Activated CD8-positive, alpha-beta memory T cell treated with anti-CD3 and anti-CD28 coated beads, Interleukin-2, amount 10 ng/mL, durations not matched to agents 7 days and 5 days (primary cell): ENCODE measurements at places on chromosomes 12 and 14. TPM values are rescaled to one million over a fixed set of nuclear protein-coding genes. Genes with fewer than 3 reads are reported as not detected.

- no peak overlapping the region for H3K27ac ChIP-seq
- H3K27me3 ChIP-seq = no peaks in the 10 kb centered on the region
- H3K4me1 ChIP-seq = no peaks in the 10 kb centered on the region
- no peak overlapping the region for H3K4me3 ChIP-seq
These were observed 406.9 kb upstream of the CLEC14A start for GRCh38 chr14:38662781-38663180.

DNA sequence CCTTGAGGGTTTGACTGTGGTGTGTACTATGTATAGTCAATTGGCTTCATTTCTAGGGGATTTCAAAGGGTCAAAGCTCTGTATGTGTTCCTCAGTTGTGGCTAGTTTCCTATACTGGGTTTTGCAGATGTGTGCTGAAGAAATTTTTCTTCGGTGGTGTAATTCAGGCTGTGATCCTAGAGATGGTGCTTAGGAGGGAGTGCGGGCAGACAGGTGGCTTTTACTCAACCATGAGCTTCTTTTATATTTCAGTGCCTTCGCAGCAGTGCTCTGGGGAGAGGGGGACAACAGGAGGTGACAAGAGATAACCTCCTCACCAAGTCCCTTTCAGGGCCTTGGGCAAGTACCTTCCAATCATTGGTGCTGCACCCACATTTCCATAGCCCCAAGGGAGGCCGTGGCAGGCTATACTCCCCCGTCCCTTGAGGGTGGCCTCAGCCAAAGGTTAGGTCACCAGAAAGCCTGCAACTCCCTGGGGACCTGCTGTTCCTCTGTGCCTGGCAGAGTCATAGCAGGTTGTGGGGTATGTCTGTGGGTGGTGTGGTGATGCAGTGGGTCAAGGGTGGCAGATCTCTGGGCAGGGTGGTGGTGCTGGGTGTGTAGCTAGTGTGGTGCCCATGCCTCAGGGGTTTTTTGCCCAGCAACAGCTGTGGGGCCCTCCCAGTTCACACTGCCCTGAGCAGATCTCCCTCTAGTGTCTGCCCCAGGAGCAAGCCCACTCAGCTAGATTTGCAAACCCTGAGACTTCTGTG, 37.0 kb upstream of the TMX1 start:
- DNase-seq = no peak
- no peaks in the 10 kb centered on the region for H3K36me3 ChIP-seq
- H3K4me1 ChIP-seq = no peaks in the 10 kb centered on the region
- H3K27ac ChIP-seq = no peak overlapping the region

The ZNF891 gene
- total RNA-seq = 2.3 TPM

The ADAM20 gene
- total RNA-seq = 0.53 TPM

The COX8C gene
- total RNA-seq = not detected

The PLEKHG7 gene
- total RNA-seq = not detected

The IQSEC3 gene
- 2.0 TPM for total RNA-seq

The GARIN6 gene
- not detected for total RNA-seq

DNA sequence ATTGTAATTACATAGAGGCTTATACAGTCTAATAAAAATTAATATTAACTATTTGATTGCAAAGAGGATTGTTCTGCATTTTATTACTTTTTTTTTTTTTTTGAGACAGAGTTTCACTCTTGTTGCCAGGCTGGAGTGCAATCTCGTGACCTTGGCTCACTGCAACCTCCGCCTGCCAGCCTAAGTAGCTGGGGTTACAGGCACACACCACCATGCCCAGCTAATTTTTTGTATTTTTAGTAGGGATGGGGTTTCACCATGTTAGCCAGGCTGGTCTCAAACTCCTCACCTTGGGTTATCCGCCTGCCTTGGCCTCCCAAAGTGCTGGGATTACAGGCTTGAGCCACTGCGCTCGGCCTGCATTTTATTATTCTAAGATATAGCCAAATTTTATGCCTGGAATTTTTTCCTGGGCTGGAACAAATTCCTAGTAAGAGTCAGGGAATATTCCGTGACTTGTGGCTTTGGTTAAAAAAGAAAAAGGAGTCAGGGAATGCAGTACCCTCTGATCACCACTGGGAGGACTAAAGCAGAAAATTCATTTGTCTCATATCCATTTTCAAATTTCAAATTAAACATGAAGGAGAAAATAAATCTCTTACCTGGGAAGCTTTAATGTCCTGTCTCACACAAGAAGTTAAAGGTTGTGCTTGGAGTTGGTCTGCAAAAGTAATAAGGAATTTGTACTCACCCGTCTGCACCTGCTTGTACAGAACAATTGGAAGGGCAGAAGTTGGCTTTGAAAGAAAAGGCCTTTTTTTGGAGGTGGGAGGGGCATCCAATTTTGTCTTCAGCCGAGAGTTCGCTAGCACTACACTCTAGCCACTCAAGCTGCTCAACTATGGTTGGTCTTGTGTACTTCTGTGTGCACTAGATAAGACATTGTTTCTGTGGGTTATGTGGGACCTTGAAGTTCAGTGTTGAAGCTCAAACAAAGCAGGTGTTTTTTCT, 8.7 kb downstream of the MARK3 start:
- H3K27me3 ChIP-seq = no peaks in the 10 kb centered on the region
- H3K4me3 ChIP-seq = no peak overlapping the region

DNA sequence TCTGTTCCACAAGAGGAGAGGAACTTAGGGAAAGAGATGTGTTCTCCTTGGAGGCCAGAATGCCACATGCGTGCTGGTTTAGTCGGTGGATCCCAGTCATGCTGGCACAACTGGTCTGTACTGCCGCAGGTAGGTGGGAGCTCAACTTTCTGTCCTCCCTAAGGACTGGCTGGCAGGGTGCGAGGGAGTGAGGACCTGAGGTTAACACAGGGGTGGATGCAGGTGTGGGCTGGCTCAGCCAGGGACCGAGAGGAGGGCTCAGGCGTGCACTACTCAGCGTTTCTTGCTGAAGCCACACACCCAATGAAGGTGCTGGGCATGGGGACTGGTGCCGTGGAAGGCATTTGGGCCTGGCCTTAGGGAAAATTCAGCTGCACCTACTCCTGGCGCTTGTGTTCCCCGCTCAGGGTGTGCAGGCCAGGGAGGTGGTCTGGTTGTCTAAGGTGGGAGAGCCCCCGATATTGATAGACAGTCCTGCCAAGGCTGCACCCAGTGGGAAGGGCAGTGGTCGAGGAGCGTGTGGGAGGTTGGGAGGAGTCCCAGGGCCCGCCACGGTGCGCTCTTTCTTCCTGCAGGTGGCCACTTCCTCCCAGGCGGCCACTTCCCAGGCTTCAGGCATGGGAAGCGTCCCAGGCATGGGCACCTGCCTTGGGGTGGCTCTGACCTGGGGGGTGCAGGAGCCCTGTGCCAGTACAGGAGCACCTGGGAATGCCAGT, 138.4 kb downstream of the ADGRD1 start:
- peak overlapping the region; percentile 0 for H3K4me3 ChIP-seq
- no peaks in the 10 kb centered on the region for H3K27me3 ChIP-seq
- H3K4me1 ChIP-seq = peaks cover 29% of the 10 kb centered on the region
- H3K27ac ChIP-seq = peak overlapping the region; percentile 40
- no peak for DNase-seq
- H3K36me3 ChIP-seq = no peaks in the 10 kb centered on the region

- H3K27ac ChIP-seq = no peak overlapping the region
- H3K36me3 ChIP-seq = no peaks in the 10 kb centered on the region
- no peaks in the 10 kb centered on the region for H3K4me1 ChIP-seq
- peaks cover 12% of the 10 kb centered on the region for H3K27me3 ChIP-seq
- H3K4me3 ChIP-seq = no peak overlapping the region
These were observed 66.7 kb downstream of the SMOC1 start for GRCh38 chr14:69945912-69946311.

- H3K36me3 ChIP-seq = no peaks in the 10 kb centered on the region
- H3K4me1 ChIP-seq = peaks cover 31% of the 10 kb centered on the region
- H3K27ac ChIP-seq = no peak overlapping the region
- H3K4me3 ChIP-seq = peak overlapping the region; percentile 75
These were observed 1.1 kb downstream of the GPHN start for GRCh38 chr14:66508846-66509621.

- H3K4me3 ChIP-seq = no peak overlapping the region
- H3K27ac ChIP-seq = peak overlapping the region; percentile 82
- H3K4me1 ChIP-seq = peaks cover 61% of the 10 kb centered on the region
- peaks cover 54% of the 10 kb centered on the region for H3K36me3 ChIP-seq
- no peaks in the 10 kb centered on the region for H3K27me3 ChIP-seq
These were observed 5.3 kb downstream of the PHB2 start for GRCh38 chr12:6965026-6965661.

DNA sequence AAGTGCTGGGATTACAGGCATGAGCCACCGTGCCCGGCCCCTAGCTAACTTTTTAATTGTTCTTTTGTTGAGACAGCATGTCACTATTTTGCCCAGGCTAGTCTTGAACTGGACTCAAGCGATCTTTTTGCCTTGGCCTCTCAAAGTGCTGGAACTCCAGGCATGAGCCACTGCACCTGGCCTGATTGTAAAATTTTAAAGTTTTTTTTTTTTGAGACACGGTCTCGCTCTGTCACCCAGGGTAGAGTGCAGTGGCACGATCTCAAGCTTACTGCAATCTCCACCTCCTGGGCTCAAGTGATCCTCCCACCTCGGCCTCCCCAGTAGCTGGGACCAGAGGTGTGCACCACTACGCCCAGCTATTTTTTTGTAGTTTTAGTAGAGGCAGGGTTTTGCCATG, 79.1 kb upstream of the SINHCAF start:
- H3K27me3 ChIP-seq = no peaks in the 10 kb centered on the region
- peaks cover 7% of the 10 kb centered on the region for H3K4me1 ChIP-seq
- H3K4me3 ChIP-seq = no peak overlapping the region
- no peaks in the 10 kb centered on the region for H3K36me3 ChIP-seq
- no peak for DNase-seq

DNA sequence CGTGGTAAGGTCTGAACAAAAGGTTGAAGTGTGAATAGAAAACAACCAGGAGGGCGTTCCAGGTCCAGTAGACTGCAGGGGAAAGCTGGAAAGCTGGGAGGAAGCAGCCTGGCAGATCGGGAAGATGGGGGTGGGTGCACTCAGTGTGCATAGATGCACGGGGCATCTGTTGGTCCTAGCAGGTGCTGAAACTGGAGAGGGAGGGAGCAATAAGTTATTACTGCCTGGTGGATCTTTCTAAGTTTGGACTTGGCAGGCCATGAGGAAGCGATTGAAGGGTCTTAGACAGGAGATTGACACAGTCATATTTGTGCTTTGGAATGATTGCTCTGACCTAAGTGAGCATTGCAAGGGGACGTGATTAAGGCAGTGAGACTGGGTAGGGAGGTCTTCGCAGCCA, 194.4 kb downstream of the EFCAB11 start:
- no peak overlapping the region for H3K27ac ChIP-seq
- H3K4me3 ChIP-seq = no peak overlapping the region
- peaks cover 7% of the 10 kb centered on the region for H3K36me3 ChIP-seq
- DNase-seq = no peak
- peaks cover 4% of the 10 kb centered on the region for H3K4me1 ChIP-seq

The ZFHX2 gene
- total RNA-seq = 2.7 TPM

GRCh38 chr12:12891080-12891880, at the start of gene GPRC5A:
TSS of gene GPRC5A (plus strand) at chr12:12891562. CDS start at chr12:12908250, 16,688 bp downstream.
- H3K4me3 ChIP-seq = peak within 1 kb of the TSS; percentile 45
- peak; percentile 48 for DNase-seq
- no peak within 1 kb of the TSS for H3K27ac ChIP-seq
- peaks cover 5% of the 10 kb centered on the region for H3K4me1 ChIP-seq
- peaks cover 73% of the 10 kb centered on the region for H3K27me3 ChIP-seq
- no peaks in the 10 kb centered on the region for H3K36me3 ChIP-seq

GRCh38 chr12:128755566-128755965, 68.2 kb downstream of the SLC15A4 start:
- no peak overlapping the region for H3K27ac ChIP-seq
- no peaks in the 10 kb centered on the region for H3K4me1 ChIP-seq
- H3K4me3 ChIP-seq = no peak overlapping the region
- no peak for DNase-seq
- no peaks in the 10 kb centered on the region for H3K27me3 ChIP-seq

DNA sequence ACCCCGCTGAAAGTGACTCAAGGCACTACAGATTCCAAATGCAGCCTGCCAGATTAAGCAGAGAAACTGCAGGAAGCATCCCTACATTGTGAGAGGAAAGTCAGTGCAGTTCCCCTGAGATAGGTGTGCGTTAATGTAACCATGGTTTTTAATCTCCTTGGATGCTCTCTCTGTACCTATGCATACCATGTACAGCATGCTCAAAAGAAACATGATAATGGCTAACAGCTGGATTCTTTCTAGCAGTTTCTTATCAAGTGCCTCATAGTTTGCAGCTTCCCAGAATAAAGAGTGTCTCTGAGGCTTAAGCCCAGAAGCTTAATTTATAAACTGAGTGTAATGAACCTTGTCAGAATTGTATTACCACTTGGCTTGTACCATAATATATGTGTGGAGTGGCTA, 17.1 kb upstream of the MDM1 start:
- no peak overlapping the region for H3K4me3 ChIP-seq
- H3K36me3 ChIP-seq = peaks cover 1% of the 10 kb centered on the region
- H3K27me3 ChIP-seq = peaks cover 7% of the 10 kb centered on the region
- DNase-seq = no peak
- H3K4me1 ChIP-seq = peaks cover 15% of the 10 kb centered on the region
- no peak overlapping the region for H3K27ac ChIP-seq

DNA sequence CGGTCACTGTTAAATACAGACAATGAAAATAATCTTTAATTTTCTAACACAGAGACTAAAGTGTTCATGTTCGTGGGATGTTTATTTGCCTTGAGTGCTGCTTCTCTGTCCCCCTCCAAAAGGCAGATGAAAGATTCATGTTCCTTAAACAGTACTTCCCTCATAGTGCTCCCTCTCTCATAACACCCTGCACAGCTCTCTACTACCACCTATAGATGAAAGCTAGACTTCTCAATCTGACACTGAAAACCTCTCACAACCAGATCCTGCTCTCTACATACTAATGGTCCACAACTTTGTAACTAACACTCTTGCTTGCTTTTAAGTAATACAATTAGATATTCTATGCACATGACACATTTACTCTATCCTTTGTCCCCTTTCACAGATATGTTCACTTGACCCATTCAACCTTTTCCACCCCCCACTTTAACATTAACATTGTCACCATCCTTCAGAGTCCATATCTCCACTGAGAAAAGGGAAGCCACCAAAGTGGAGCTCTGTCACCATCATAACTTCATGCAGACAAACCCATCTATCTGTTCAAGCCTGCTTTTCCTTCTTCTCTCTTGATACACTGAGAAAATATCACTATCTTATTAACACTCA, 266.4 kb upstream of the USP15 start:
- no peak overlapping the region for H3K27ac ChIP-seq
- no peak for DNase-seq
- no peaks in the 10 kb centered on the region for H3K4me1 ChIP-seq

- H3K36me3 ChIP-seq = peaks cover 22% of the 10 kb centered on the region
- peak; percentile 76 for DNase-seq
- no peaks in the 10 kb centered on the region for H3K27me3 ChIP-seq
- H3K27ac ChIP-seq = no peak overlapping the region
- H3K4me3 ChIP-seq = no peak overlapping the region
These were observed 6.9 kb downstream of the PABPN1 start for GRCh38 chr14:23327947-23328744.

DNA sequence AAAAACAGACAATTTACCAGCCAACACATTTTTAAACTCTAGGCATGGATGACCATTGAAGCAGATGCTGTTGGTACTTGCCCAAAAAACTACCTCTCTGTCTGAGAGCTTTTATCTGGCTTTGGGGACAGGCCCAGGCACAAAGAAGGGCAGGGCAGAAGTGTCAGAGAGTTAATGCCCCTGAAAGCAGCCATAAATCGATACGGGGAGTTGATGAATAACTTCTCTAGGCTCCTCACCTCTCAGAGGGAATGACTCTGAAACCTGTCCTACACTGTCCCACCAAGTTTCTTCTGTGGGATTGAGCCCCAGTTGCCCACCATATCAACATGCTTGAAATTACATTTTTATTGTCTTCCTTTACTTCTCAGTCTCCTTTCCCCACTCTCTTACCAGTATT, 113.0 kb upstream of the DAAM1 start:
- no peaks in the 10 kb centered on the region for H3K4me1 ChIP-seq
- DNase-seq = no peak
- no peak overlapping the region for H3K4me3 ChIP-seq
- peaks cover 35% of the 10 kb centered on the region for H3K27me3 ChIP-seq
- H3K36me3 ChIP-seq = no peaks in the 10 kb centered on the region
